ENCODE measurements at places on chromosomes 3 and 15.

- DNase-seq = no peak
These were observed 30.6 kb upstream of the OR5H6 start for GRCh38 chr3:98233468-98233867.

- no peak for DNase-seq
These were observed 6.3 kb upstream of the NCBP2 start for GRCh38 chr3:196948442-196949284.

DNA sequence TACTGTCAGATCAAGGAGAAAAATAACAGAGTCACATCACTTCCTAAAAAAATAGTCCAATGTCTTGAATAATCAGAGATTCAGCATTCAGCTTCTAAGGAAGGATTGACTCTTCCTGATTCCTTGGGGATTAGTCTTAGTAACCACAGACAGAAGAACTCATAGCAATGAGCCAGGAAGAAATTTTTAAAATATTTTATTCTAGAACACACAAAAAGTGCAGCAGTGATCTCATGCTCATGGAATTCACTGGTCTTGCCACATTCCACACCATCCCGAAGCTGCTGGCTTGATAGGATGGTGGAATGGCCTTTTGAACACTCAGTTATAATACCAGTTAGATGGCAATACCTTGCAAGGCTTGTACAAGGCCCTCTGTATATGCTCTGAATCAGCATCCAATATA lies 43.0 kb upstream of the ABI3BP start:
- no peak for DNase-seq

DNA sequence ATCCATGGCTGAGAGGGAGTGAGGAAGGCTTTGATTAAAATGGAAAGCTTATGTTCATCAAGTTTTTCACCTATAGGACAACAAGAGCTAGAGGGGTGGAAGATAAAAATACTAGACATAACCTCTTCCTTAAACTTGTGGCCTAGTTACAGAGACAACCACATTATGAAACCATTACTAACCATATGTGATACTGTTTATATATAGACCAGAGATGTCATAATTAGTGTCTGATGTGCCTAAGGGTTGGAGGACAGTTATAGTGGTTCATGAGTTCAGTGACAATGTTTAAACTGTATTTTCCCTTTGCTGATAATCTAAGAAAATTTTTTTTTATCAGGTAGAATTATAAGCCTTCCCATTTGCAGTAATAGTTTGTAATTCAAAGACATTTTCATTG lies 23.7 kb downstream of the PHLDB2 start:
- DNase-seq = no peak

DNA sequence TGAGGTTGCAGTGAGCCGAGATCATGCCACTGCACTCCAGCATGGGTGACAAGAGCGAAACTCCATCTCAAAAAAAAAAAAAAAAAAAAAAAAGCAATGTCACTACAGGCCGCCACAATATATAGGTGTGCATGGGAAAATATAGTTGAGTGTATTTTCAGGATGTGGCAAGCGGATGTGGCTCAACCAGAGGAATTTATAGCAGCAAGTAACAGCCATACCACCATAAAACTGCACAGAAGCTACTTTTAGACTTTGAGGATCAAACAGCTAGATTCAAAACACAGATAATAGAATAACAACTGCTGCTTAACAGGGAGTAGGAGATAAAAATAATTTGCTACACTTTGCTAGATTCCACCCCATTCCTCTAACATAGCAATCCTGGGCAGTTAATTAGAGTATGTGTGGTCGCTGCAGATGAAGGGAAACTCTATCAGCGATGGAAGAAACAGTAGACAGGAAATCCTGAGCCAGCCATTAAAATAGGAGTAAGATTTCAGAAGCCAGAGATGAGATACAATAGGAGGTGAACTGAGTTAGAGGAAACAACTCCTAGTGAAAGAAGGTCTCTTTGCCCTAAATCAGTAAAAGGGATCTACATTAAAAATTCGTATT lies 318.7 kb upstream of the STT3B start:
- DNase-seq = no peak

- no peak for DNase-seq
These were observed 1014.7 kb upstream of the CFAP20DC start for GRCh38 chr3:60064210-60065178.

- DNase-seq = no peak
These were observed 22.9 kb downstream of the PRR23E start for GRCh38 chr3:127215714-127216414.

DNA sequence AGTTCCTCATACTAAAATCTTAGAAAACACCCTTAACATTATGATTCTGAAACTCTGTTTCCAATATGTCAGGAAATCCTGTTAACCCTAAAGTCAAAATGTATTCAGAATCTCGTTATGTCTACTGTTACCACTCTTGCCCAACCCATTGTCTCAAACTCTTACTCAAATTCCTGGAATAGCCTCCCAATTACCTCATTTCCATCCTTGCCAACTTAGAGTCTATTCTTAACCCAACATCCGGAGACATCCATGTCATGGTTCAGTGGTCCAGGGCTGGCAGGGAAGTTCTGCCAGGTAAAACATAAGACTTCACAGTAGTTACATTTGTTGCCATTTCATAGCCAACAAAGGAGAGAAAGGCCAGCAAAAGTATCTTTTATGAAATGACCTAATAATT lies 593.9 kb downstream of the PYDC2 start:
- DNase-seq = no peak

DNA sequence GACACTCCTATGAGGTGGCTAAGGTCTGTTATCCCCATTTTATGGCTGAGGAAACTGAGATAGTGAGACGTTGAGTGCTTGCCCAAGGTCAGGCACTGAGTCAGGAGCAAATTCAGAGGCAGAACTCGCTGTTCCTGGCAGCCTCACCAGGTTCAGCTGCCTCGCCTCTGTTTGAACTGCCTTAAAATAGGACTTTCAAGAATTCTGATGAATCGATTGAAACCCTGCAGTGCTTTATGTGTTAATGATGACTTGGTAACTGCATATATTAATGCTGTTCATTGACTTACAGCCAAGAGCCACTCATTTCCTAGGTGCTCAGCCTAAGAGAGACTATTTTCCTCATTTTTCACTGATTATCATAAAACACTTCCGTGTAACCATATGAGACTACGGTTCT lies 79.5 kb upstream of the BHLHE40 start:
- DNase-seq = no peak

- no peak for DNase-seq
These were observed 23.4 kb upstream of the ZFAND6 start for GRCh38 chr15:80036071-80036470.

DNA sequence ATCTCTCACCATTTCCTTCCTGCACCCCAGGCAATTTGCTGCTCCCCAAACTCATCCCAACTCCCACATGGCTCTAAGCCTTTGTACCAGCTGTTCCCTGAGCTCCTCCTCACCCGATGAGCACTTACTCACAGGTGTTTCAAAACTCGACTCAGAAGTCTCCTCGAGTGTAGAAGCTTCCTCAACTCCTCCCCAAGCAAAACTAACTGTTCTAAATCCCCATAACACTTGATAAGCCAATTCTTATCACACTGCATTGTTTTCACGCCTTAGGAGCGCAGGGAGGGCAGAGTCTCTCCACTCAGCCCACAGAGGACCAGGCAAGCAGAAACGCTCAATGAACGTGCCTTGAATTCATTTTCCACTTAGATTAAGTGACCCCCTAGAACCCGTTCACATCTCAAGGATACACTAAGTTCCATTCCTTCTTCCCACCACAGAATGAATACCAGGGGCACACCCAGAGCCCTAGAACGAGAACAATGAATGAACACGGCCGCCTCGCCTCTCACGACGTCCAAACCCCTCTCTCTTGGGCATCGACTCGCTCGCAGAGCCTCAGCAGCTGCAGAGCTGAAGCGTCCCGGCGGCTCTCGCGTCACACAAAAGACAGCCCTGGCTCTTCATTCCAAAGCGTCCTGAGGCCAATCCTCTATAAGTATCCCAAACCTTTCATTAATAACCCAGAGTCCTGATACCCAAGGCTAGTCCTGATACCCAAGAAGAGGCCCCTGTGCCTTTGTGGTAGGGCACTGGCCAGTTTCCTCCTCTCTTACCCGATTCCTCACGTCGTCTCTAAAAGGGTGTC lies 1.1 kb downstream of the RAF1 start:
- DNase-seq = peak; percentile 50

DNA sequence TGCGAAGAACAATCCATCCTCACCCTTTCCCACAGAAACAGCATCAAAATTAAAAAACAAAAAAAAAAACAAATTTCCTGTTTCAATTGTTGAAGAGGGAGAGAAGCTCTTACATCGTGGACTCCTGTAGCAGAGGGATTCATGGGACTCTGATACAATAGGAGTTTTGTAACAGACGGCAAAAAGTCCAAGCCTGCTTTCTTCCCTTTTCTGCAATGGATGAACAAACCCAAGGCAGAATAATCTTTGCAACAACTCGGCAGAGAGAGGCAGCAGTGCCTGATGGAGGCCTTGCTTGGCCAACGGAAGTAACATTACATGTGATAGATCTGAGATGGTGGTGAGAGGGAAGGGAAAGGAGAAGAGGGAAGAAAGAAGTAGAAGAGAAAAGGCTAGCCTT lies 26.9 kb downstream of the CCR4 start:
- no peak for DNase-seq

DNA sequence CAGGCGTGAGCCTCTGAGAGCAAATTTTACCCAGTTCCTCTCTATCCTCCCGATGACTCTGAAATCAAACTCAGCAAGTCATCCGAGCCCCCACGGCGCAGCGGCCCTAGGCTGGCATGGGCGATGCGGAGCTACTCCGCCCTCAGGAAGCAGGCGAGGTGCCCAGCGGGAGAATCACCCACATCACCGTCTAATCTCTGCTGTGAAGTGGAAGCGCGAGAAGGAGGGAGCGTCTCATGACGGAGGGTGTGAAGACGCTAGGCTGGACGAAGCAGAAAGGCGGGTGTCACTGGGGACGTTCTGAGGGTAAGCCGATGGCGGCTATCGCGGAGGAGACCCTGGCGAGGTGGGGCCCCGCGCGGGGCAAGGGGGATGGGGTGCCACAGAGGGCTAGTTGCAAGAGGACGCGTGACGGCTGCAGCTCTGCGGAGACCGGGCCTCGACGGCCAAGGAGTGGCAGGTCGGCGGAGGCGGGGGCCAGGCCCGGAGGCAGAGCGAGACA lies 9.1 kb upstream of the GNAI2 start:
- no peak for DNase-seq

DNA sequence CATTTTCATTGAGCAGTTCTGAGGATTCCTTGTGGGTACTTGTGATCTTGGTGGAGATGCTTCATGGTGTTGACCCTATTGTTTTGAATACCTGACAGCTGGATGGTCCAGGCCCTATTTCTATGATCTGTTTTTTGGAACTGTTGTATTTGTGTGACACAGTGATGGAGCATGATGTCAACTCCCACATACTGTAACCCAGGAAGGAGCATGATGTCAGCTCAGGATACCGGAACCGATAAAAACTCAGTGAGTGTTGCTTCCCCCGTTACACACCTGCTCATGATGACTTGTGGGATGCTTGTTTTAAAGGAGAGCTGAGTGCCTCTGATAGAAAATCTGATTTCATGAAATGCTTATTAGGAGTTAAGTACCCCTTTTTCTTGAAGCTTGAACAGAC lies 45.1 kb downstream of the ZBTB38 start:
- DNase-seq = no peak

DNA sequence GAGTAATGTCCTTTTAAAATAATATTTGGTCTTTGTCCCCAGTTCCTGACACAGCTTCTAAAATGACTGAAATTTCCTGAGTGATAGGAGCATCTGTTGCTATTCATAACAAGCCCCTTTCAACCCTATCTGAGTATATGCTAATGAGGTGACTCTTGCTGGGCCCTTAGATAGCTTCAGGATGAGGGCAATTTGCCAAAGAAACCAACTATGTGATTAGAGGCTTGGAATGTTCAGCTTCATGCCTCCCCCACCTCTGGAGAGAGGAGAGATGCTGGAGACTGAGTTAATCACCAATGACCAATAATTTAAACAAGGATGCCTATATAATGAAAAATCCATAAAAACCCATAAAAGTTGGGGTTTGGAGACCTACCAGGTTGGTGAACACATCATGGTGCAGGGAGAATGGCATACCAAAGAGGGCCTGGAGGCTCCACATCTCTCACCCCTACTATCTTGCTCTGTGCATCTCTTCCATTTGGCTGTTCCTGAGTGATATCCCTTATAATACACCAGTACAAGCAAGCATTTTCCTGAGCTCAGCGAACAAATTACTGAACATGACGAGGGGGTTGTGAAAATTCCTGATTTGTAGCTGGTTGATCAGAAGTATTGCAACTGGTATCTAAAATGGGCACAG lies 189.2 kb downstream of the ECT2 start:
- DNase-seq = no peak

GRCh38 chr3:140203510-140203909 lies 268.5 kb downstream of the CLSTN2 start:
- DNase-seq = peak; percentile 59

GRCh38 chr3:39990532-39990931 lies 181.1 kb downstream of the MYRIP start:
- DNase-seq = peak; percentile 65

- no peak for DNase-seq
These were observed 339.6 kb upstream of the ARL6 start for GRCh38 chr3:97425002-97425401.

- no peak for DNase-seq
These were observed 28.0 kb downstream of the CCDC33 start for GRCh38 chr15:74264081-74264501.
